ENCODE measurements at places on chromosomes 6 and 20.

- DNase-seq: peak; percentile 59
Observed at GRCh38 chr6:1604158-1605003, 5.3 kb upstream of the FOXC1 start.

- no peak for DNase-seq
Observed at GRCh38 chr6:33147807-33148666, 44.2 kb downstream of the COL11A2 start.

GRCh38 chr6:91812596-91813274, 1225.9 kb upstream of the MAP3K7 start:
- no peak for DNase-seq

GRCh38 chr20:57660181-57660921, 40.1 kb upstream of the ZBP1 start:
- no peak for DNase-seq

DNA sequence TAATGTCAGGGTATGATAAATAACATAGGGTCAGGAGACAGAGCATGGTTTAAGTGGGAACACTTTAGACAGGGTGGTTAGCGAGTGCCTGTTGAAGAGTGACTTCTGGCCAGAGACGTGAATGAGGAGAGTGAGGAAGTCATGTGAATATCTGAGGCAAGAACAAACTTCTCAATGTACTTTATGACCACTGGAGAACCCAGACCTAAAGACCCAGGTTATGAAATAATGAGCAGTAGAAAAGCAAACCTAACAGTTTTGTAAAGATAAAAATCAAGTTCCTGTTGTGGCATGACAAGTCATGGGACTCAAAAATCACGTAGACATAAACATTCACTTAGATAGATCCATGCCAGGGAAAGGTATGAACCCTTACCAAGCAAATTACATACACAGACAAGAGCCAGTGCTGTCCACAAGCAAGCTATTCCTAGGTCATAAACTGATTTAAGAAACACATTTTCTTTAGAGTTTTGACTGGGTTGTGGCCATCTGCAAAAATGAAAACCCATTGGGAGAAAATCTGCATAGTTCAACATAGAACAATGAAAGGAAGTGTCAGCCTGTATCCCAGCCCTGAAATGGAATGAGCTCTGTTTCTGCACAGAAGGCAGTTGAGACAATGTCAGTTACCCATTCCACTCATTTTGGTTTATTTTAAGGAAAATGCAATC, 2.2 kb upstream of the MYCT1 start:
- no peak for DNase-seq

DNA sequence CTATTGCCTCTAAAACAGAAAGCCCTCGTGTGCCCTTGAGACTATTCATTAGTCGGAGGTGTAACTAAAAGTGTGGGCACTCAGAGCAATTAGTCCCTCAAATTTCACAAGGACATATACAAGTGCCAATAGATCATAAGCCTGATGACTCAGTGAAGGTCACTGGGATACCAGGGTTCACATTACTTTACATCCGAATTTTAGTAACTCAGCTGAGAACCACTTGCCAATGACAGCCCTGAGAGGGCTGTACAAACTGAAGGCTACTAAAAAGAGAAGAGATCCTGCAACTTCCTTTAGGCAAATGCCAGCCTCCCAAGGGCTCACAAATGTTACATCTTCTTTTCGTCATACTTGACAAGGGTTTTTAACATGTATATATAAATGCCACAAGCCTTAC, 369.6 kb downstream of the TENT5A start:
- DNase-seq: no peak

GRCh38 chr6:126094411-126094810, 108.1 kb downstream of the TRMT11 start:
- DNase-seq: no peak

DNA sequence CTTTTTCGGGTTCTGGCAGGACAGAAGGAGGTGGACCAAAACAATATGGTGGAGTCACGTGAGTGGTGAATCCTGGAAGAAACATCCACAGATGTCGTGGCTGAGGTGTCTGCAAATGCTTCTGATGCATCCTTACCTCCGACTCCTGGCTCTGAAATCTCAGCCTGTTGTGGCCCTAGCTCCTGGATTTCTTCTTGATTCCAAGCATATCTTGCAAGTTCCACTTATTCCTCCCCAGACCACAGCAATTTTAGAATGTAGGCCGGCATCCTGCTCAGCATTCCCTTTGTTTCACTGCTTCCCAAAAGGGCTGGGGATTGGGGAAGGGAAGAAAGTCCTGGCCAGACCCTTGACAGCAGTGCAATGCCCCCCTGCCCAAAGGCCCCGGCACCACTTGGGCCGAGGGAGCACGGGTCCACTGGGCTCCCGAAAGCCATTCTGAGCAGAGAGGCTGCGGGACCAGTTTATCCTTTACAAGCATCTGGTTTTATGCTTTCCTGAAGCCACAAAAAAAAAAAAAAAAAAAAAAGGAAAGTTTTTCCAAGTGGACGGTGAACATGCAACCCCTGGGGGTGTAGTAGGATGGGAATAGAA, 200.9 kb upstream of the RNF24 start:
- no peak for DNase-seq

GRCh38 chr6:22205266-22205665, 91.6 kb downstream of the PRL start:
- no peak for DNase-seq

DNA sequence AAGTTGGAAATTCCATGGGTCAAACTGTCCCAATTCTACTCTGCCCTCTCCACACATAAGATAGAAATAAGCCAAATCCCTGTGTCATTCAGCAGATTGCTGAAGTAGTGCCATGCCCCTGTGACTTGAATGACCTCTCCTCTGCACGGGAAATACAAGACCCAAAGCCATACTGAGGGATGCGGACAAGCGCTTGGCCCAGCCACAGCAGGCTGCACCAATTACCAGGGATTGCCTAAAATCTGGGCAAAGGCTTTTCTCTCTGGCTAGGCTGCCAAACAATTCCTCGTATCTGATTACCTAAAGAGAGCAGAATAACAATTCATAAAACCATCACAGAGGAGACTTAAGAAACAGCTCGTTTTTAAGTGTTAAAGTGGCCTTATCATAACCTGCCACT, 421.8 kb upstream of the JARID2 start:
- no peak for DNase-seq

DNA sequence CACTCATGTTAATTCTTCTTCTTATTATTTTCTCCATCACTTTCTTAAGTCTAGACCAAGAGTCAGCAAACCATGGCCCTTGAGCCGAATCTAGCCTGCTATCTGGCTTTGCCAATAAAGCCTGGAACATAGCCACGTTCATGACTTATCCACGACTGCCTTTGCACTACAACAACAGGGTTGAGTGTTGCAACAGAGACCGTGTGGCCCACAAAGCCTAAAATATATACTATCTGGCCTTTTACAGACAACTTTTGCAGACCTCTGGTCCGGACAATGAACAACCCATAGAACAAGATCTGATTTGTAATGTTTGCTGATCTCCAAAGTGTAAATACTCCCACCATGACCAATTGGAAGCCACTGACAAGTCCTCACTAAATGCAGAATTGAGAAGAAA, 140.5 kb upstream of the CDYL start:
- no peak for DNase-seq

DNA sequence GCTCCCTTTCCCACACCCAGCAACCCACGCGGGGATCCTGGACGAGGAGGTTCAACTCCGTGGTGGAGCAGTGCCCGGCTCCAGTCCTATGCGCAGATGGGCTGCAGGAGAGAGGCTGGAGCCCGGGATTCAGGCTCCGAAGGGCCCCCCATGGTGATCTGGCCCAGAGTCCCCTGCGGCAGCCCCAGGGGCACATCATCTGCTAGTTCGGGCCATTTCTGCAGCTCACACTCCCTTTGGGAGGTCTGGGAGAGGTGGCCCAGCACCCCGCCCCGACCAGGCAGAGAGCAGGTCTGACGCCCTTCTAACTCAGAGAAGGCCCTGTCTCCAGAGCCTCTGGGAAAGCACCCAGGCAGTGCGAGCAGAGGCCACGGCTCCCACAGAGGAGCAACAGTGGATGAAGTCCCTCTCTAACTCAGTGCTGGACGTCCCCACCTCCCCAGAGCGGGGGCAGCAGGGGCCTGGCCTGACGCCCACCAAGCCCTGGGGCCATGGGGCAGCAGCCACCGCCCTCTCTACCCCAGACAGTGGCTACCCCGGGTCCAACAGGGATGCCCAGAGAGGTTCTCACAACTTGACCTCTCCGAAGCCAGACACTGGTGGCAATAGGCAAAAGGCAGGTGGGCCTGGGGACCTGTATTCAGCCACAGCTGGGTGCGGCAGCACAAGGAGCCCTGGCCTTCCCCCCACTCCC, 3.3 kb downstream of the KCNQ2 start:
- no peak for DNase-seq

DNA sequence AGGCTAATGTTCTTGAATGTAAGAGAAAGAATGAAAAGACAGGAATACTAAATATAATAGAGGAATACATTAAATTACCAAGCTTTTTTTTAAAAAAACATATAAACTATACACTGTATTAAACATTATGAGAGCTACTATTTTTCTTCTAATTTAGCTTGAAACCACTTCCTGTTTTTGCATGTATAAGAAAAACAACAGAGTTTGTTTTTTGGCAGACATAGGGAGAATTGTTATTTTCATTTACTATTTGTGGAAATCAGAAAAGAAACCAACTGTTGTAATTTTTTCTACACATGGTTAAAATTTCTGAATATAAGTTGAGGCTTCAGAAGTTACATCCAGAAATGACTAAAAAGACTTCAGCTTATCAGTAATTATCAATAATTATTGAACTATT, 991.8 kb upstream of the GJE1 start:
- DNase-seq: no peak

DNA sequence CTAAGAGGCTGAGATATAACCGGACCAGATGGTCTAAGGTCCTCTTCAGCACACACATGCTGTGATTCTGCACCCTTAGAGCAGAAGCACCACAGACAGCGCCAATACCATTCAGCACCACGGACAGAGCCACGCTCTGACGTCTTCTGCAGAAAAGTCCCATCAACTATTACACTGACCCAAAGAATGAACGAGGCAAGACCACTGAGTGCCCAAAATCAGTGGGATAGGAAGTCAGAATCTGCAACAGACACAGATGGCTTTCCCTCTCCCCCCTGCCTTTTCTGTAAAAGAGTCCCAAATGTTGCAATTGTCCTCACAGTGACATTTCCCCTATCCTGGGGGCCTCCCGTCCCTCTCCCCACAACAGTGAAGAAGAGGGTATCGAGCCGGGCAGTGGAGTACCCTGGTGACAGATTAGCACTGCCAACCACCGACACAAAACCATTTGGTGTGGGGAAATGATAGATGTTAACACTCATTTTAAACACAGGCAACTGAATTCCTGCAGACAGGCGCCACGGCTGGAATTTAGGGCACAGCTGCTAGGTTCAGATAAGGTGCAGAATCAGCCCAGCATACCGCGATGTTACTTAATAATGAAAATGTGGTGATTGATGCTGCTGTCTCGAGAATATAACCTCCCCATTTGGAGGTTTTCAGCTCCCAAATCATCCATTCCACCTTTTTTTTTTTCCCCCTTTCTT, 66.6 kb upstream of the CTNNBL1 start:
- DNase-seq: no peak

- DNase-seq: peak; percentile 45
Observed at GRCh38 chr6:129774697-129775447, 64.9 kb upstream of the ARHGAP18 start.

GRCh38 chr6:61833176-61833755, 452.8 kb downstream of the KHDRBS2 start:
- DNase-seq: no peak

- no peak for DNase-seq
Observed at GRCh38 chr6:40342723-40343122, 244.4 kb downstream of the LRFN2 start.
